Activated T-helper 1 cell treated with anti-CD3 and anti-CD28 coated beads, Interleukin-2, amount 50 U/mL, for 16 hours (primary cell): ENCODE measurements at places on chromosomes 5 and 9.

GRCh38 chr5:1441166-1441865 lies 3.9 kb downstream of the SLC6A3 start:
- no peak for DNase-seq

- no peak for DNase-seq
These were observed 58.6 kb downstream of the THBS4 start for GRCh38 chr5:80093796-80094195.

GRCh38 chr5:110251366-110251765 lies 475.1 kb downstream of the TMEM232 start:
- DNase-seq = no peak

DNA sequence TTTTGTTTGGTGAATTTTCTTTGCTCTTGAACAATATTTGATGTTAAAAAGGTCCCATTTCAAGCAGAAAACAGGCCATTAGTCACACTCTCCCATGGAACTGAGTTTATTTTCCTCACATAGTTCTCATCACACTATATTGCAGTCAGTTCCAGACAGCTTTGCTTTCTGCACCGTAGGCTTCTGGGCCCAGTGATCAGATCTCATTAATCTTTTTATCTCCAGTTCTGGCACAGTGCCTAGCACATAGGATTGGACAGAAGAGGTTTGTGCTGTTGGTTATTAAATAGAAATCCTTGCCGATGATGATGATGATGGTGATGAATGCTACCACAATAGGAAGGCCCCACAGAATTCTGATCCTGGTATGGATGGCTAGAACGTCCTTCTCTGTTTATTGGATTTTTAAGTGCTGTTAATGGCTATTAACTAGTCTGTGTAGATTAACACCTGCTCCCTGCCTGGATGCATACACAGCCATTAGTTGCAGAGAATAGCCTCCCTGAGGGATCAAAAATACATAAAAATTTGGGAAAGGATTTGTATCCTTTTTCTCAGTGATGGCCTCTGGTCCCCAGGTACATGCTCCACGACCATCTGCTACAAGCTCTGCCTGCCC lies 52.0 kb upstream of the NTRK2 start:
- no peak for DNase-seq

- DNase-seq = no peak
These were observed 86.9 kb upstream of the RPS23 start for GRCh38 chr5:82365026-82365425.

- DNase-seq = no peak
These were observed 20.7 kb upstream of the SLC1A3 start for GRCh38 chr5:36585701-36586100.

GRCh38 chr5:135163964-135164363 lies 129.9 kb upstream of the PITX1 start:
- DNase-seq = no peak

DNA sequence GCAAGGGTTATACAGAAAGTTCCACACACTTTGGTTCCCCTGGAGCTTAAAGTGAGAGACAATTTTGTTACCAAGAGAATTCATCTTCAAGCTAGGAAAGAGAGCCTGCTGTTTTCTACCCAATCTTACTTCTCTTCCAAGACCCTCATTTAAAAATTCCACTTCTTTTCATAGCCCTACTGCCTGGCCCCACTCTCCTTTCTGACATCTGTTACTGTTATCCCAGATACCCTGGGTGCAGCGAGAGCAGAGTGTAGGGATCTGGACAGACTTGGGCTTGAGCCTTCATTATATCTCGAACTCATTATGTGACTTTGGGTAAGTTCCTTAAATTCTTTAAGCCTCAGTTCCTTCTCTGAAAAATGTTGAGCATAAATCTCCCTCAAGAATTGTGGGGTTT lies 263.1 kb downstream of the ASTN2 start:
- no peak for DNase-seq

DNA sequence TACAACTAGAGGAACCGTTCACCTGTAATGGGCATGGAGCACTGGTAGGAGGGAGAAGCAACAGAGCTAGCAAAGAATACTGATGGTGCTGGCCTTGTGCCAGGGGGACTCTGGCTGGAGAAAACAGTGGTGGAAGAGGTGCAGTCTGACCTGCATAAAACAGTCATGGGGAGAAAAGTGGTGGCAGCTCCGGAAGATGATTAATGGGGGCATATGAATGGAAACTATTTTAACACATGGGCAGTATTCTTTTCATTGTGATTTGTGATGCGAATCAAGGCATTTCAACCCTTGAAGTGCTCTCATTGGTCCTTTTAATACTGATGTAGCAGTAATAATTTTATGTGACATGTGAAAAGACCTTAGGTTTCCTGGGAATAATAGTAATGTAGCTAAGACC lies 219.6 kb downstream of the ADAMTS6 start:
- DNase-seq = no peak

GRCh38 chr5:473551-474192 lies 30.7 kb downstream of the EXOC3 start:
- no peak for DNase-seq

GRCh38 chr5:139392324-139392677 lies 2.6 kb upstream of the MZB1 start:
- no peak for DNase-seq

- no peak for DNase-seq
These were observed 1216.3 kb upstream of the ACO1 start for GRCh38 chr9:31168161-31168560.
